ENCODE measurements at places on chromosomes 4 and X.

GRCh38 chr4:157242871-157243270 is 22.3 kb downstream of the GRIA2 start:
- no peak for DNase-seq

DNA sequence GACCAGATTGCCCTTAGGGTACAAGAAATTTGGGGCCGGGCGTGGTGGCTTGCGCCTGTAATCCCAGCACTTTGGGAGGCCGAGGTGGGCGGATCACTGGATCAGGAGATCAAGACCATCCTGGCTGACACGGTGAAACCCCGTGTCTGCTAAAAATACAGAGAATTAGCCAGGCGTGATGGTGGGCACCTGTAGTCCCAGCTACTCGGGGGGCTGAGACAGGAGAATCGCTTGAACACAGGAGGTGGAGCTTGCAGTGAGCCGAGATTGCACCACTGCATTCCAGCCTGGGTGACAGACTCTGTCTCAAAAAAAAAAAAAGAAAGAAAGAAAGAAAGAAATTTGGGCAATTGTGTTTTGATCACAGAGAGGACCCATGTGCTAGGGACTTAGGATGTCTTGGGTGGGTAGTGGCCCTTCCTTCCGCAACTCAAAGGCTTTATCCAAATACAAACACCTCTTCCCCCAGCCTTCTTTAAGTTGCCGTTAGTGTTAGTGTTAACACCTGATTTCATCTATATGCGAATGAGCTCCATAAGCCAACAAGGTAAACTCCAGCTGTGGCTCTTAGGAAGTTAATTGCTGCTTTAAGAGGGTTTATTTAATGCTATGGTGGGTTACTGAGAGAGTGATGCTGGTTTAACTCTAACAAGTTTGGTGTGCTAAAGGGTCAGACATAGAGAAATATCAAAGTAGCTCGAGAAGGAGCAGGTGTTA is 8.6 kb upstream of the CCDC110 start:
- no peak for DNase-seq

DNA sequence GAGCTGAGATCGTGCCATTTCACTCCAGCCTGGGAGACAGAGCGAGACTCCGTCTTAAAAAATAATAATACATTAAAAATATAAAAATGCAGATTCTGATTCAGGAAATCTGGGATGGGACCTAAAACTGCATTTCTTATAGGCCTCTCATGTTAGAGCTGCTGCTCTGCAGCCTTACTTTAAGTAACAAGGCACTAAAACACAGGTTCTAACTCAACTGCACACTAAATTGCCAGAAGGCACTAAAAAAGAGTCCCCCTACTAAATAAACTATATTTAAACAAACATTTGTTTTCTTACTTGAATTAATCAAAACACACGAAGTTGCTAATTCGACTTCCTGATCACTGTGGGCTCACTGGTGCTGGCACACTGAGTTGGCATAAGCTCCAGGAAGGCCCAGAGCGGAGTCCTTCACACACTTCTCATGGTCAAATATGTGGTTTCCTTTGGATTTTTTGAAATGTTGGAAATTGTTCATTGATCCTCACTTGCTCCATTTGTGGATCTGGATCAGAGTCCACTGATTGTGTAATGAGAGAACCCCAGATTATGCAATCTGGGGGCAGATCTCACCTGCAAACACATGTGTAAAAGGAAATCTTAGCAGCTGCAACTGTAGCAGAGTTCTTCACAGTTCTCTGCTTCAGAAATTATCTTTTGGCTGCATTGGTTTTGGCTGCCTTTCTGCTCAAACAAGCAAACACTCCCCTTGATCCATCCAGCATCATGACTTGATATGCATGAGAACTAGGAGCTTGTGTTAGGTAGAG is 59.3 kb downstream of the AFF1 start:
- DNase-seq: no peak

- DNase-seq: no peak
These were observed 32.5 kb upstream of the C1QTNF7 start for GRCh38 chr4:15395311-15395710.

DNA sequence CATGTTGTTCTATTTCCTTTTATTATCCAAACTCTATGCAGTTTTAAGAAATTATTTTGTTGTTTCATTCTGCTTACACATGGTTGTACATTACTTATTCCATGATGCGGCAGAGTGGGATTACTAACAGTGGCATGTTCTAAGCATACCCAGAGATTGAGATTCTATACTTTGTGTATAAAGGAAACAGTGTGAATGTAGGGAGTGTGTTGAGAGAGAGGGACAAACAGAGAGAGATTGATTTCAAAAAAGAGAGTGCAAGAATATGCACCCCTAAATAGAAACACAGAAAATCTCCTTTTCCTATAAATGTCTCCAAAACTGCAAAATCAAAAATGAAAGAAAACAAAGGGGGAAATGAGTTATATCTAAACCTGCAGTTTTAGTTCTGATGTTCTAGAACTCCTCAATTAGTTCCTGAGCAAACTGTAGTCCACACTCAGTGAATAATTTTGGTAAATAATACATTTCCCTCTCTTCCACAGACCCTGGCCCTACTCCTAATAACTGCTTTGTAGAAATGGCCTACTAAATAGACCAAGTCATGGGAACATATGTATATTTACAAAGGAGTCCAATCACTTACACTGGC is 31.0 kb downstream of the SLC9B1 start:
- DNase-seq: no peak

- no peak for DNase-seq
These were observed 1.1 kb downstream of the MSL3 start for GRCh38 chrX:11759172-11759460.

DNA sequence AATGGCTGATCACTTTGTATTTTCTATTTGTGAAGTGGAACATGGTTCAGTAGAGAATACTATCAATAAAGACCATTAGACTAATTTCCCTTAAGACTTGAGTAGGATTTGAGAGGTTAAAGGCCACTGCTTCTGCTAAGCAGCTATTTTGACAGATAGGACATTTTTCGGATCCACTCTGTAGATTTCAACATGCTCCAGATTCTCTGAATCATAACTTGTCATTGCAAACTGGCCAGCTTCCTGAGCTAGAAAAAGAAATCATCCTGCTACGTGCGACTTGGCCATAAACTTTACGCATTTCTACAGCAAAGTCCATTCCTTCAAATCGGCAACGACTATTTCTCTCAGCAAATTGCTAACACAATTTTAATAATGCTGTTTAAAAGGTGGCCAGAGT is 55.2 kb downstream of the MGST2 start:
- no peak for DNase-seq

- DNase-seq: peak; percentile 54
These were observed 172.6 kb downstream of the FAM47B start for GRCh38 chrX:35115205-35115604.

- no peak for DNase-seq
These were observed 76.0 kb downstream of the AFF2 start for GRCh38 chrX:148576396-148576795.

DNA sequence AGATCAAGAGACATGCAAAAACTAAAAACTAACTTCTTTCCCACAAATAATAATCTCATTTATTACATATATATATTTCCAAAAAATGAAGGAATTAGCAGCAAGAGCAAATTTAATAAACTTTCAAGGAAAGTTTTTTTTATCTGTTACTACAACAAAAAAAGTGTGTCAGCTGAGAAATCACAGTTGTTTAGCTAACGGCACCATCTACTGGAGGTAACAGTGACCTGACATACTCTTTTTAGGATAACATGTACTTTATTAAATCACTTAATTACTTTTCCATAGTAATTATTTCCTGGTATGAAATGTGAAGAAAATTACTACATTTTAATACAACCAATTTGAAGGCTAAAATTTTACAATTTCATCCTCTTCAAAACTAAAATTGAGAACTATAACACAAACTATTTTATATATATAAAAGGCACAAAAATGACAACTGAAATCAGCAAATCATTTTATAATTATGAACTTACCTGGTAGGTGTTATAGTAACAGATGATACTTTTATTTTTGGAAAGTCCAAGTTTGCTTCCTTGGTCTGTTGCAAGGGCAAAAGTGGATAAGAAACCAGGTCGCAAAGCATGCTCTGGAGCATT is 9.1 kb downstream of the LAMTOR3 start:
- no peak for DNase-seq

- DNase-seq: no peak
These were observed 17.0 kb upstream of the TMEM154 start for GRCh38 chr4:152696764-152697261.

DNA sequence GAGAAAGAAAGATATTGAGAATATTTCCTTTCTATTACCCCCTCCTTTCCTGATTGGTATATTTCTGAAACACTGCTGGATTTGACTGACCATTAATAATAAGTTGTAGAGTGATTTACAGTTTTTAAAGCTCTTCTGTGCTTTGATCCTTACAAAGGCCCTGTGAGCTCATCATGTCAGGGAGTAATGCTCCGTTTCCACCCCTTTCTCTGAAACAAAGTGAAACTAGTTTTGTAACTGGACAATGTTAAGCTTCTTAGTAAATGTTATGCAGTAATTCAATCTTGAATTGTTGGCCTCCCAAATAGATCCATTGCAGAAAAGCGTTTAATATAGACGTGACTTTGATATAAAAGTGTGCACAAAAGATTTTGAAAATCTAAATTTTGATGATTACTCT is 190.1 kb upstream of the GNPDA2 start:
- DNase-seq: no peak

- DNase-seq: no peak
These were observed 55.0 kb downstream of the ANXA3 start for GRCh38 chr4:78606530-78607095.

DNA sequence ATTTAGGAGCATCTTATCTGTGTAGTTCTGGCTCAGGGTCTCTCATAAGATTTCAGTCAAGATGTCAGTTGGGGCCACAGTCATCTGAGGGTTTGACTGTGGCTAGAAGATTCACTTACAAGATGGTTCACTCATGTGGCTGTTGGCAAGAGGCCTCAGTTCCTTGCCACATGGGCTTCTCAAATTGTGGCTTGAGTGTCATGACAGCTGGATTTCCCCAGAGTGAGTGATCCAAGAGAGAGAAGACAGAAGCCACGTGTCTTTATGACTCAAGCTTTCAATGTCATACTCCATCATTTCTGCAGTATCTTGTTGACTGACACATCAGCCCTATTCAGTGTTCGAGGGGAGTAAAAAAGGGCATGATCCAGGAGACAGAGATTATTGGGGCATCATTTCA is 131.3 kb upstream of the AP1S2 start:
- no peak for DNase-seq

DNA sequence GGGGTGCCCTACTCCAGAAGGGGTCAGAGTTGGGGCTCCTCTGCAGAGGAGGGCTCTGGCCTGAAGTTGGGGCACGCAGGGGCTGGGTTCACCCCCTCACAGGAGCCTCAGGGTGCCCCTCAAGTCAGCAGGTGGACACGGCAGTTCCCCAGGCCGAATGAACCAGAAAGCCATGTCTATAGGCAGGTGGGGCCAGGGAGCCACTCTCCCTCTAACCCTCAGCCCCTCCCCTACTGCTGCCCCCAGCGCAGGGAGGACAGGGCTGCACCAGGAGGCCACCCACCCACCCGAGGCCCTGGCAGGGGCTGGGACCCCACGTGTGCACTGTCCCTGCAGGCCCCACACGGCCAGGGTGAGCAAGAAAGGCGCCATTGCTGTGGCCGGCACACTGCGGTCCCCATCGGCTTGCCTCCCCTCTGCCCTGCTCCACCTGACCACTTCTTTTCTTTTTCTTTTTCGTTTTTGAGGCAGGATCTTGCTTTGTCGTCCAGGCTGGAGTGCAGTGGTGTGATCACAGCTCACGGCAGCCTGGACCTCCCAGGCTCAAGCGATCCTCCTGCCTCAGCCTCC is 83.8 kb downstream of the FAM53A start:
- DNase-seq: no peak

DNA sequence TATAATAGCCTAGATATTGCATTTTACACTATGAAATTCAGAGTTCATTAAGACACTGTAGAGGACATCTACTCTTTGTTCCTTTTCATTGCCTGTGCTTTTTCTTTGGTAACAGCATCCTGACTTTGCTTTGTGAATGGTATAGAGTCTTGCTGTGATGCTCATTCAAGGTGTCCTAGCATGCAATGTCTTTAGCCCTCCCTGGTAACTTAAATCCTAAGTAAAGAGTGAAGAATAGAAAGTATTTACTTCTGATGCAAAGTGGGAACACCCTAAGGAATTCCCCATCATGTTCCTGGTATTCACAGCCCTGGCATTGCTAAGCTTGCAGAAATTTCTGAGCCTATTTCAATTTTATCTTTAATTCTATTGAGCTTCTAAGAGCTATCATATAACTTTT is 400.1 kb downstream of the FAT4 start:
- no peak for DNase-seq

DNA sequence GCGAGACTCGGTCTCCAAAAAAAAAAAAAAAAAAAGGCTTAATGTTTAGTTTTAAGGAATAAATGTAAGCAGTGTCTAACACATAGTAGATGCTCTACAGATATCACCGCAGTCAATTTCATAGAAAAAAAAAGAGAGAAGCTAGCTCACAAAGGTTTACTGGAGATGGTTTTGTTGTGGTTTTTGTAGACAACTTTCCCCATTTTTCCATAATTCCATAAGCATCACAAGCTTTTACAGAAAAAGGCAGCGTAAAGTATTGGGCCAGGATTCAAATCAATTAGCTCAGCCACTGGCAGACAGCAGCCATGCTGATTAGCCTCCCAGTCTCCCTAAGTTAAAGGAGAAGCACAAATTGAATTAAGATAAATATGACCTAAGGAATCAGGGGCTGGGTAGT is 1.5 kb downstream of the GRSF1 start:
- DNase-seq: no peak

- no peak for DNase-seq
These were observed 24.2 kb downstream of the HAUS3 start for GRCh38 chr4:2217726-2218125.

DNA sequence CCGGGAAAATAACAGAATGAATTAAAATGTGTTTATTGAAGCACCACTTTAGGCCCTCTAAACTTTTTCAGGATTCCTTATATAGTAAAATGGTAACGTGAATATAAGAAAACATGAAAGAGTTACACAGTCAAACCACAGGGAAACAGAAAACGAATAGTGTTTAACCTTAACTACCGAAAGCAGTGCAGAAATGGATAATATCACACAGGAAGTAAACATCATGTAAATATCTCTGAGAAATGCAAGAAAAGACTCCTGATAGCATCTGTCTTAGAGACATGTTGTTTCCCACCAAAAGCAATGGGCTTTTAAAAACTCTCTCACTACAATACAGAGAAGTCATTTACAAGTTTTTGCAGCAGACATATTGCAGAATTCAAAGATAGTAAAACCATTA is 323.9 kb upstream of the CXXC4 start:
- DNase-seq: no peak

All from AG04450 (cell line).